ENCODE measurements at places on chromosomes 6 and 20.

DNA sequence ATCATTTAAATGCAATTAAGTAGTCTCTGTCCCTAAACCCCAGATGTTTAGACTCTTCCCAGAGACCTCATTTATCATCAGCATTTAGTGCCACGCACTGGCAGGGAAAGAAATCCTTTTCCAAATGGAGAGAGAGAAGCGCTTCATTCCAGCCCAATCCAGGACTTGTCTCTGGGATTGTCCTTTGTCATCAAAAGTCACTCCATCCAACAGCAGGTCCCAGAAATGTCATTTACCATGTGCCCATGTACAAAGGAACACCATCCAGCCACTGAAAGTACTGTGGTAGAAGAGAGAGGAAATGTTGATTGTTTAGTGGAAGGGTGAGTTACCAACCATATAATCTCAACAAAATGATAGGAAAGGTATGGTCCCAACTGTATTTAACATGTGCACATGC, 66.9 kb upstream of the SMIM28 start:
- no peak for DNase-seq

DNA sequence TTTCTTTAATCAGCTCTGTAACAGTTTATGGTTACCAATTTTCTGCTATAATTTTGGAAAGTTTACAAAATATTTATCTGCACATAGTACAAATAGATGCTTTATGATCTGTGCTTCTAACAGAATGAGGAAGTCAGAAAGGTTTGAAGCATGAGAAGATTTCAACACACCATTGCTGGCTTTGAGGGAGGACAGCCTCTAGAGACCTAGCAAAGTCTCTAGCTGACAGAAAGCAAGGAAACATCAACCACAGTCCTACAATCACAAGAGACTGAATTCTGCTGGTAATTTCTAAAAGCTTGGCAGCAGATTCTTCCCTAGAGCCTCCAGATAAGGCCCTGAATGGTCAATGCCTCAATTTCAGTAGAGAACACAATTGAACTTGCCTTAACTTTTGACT, 750.8 kb upstream of the SLC35B3 start:
- no peak for DNase-seq

DNA sequence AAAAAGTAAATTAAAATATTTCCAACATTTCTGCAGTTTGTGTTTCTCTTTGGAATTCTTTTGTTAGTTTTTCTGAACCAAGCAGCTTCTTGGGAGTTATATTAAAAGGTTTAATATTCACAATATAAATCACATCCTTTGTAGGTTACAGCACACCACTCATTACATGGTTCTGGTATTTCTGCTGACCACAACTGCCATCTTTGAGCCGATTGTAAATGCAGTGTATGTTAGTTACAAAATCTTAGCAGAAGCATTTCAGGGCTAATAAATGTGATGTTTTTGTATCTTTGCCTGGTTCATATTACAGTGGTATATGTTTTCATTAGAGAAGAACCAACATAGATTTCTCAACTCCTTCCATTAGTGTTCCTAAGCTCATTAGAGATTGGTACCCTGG, 19.1 kb upstream of the TSHZ2 start:
- no peak for DNase-seq

DNA sequence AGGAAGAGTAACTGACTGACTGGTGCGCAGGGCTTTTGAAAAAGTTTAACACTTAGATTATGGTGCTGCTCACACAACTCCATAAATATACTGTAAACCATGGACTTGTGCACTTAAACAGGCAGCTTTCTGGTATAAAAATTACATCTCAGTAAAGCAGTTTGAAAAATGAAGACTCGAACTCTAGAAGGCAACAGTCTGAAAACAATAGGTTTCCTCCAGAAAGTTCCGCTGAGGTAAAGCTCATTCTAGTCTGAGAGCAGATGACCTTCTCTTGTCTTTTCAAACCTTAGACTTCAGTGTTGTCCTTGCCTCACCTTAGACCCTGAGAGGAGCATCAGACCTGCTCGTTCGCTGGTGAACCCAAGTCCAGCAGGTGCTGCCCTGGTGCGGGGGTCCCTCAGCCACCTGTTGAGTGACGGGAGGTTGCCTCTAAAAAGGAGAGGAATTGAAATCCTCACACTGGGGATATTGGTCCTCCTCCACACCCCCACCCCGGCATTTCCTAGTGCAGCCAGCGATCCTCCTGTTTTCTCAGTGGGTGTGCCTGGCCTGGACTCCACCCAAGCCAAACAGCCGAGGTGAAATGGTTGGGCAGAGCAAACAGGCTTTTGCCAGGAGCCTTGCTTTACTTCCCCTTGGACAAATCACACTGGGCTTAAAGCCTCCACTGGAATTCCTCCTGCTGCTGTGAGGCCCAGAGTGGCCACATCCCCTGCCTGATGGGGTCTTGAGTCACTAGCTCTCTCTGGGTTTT, 14.7 kb upstream of the PYGB start:
- no peak for DNase-seq

- DNase-seq: no peak
These were observed 1297.5 kb upstream of the CITED2 start for GRCh38 chr6:140671926-140672325.

DNA sequence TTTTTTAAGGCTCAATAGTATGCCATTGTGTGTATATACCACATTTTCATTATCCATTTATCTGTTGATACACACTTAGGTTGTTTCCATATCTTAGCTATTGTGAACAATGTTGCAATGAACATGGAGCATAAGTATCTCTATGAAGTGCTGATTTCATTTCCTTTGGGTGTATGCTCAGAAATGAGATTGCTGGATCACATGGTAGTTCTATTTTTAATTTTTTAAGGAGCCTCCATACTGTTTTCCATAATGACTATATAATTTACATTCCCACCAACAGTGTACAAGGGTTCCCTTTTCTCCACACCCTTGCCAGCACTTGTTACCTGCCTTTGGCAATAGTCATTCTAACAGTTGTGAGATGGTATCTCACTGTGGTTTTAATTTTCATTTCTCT, 15.1 kb upstream of the HLA-DOA start:
- no peak for DNase-seq

GRCh38 chr20:55415567-55416142, 589.7 kb downstream of the CBLN4 start:
- DNase-seq: no peak

DNA sequence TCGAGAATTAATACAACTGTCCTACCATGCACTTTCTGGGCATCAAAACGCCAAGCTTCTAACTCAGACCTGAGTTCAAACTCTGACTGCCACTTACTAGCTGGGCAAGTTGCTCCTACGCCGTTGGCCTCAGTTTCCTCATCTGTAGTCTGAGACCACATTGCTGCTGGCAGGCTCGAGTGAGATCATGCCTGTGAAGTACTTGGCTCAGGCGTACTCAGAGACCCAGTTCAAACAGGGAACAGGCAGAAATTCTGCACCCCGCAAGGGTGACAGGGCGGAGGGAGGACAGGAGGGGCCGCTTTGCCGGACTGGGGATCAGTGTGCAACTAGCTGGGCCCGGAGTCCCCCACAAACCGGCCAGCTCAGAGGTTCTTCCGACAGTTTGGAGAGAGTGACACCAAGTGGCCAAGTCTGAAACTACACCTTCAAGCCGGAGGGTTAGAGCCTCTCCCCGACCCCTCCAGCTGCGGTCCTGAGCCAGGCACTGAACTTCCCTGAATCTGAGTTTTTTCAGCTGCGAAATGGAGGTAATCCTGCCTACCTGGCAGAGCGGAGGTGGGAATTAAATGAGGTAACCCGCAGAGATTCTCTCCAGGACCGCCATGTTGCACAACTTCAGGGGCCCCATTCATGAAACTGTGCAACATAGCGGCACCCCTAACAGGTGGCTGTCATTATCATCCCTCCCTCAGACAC, 46.0 kb upstream of the PTPN1 start:
- no peak for DNase-seq

DNA sequence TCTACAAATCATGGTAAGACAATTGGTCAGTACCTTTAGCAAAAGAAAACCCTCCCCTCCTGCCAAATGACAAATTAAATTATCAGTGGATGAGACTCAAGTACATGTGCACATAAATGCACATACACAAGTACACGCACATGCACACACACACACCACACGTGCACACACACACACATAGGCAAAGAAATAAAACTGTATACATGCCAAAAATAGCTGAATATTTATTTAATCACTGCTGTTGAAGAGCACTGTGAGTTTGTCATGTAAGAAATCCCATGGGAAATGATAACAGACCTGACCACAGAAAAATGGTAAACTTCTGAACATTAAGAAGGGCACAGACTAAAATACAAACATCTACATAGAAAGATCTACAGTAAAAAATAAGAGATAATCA, 46.6 kb upstream of the TNFAIP3 start:
- no peak for DNase-seq

DNA sequence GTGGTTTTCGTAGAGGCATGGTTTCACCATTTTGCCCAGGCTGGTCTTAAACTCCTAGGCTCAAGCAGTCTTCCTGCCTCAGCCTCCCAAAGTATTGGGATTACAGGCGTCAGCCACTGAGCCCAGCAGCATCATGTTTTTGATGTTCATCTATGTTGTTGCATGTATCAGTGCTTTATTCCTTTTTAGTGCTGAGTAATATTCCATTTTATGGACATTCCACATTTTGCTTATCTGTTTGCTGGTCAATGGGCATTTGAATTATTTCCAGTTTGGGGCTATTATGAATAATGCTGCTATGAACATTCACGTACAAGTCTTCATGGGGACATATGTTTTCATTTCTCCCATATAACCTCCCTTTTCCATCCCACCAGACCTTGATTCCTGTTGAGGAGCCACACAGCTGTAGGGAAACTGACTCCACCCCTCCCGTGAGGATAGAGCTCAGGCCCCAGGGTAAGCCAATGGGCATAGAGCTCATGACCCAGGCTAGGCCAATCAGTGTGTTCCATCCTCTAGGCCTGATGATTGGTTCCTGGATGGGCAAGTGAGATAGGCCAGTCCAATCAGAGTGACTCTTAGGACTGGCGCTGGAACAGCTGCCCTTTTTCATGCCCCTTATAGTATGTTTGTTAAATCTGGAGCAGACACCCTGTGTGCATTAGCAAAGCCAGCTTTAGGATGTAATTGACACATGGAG, 49.5 kb downstream of the DLGAP4 start:
- no peak for DNase-seq

DNA sequence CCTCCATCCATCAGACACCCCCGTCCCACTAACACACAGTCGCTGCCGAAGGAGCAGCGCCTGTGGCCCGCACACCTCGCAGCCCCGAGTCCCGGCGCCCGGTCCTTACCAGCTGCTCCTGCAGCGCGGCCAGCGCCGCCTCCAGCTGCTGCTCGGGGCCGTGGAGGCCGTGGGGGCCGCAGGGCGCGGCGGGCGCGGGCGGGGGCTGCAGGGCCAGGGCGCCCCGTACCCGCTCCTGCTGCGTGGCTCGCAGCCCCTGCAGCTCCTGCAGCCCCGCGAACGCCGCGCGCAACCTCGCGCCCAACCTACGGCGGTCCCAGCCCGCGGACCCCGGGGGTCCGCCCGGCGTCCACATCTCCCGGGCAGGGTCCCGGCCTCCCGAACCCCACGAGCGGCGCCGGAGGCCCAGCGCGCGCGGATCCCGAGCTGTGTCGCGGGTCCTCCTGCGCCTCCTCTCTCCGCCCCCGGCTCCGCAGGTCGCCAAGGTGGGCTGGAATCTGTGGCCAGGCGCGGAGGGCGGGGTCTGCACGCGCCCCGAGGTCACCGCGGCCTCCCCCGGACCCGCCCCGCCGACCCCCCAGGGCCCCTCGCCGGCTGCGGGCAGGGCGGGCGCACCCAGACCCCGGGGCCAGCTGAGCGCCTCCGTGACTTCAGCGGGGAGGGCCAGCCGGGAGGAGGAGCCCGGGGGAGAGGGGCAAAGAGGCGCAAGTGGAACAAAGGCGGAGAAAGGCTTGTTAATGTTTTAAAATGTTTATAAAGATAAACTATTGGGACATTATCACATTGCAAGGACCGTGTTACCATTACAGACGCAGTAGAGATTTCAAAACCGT, at the start of gene DACT2:
DACT2 (minus strand) TSS at position 499 of the 833 bp plus-strand sequence; CDS start at position 355, 144 bp downstream.
- DNase-seq: no peak

DNA sequence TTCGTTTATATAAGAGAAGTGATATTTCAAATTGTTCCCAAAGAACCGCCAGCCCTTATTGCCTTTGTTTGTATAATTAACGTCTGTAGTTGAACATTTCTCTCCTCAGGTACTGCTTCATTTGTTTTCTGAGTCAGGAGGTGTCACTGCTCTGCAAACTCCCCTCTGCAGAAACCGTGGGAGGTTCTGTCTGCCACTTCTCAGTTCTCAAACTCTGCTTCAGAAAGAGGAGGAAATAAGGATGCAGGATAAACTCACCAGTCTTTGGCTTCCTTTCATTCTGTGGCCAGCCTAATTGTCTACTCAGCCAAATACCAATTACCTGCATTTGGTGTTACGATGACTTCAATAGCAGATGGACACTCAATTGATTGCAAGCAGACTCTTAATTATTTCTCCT, 149.8 kb downstream of the PAK5 start:
- no peak for DNase-seq

- DNase-seq: no peak
These were observed 45.5 kb downstream of the IRF4 start for GRCh38 chr6:437037-437392.

DNA sequence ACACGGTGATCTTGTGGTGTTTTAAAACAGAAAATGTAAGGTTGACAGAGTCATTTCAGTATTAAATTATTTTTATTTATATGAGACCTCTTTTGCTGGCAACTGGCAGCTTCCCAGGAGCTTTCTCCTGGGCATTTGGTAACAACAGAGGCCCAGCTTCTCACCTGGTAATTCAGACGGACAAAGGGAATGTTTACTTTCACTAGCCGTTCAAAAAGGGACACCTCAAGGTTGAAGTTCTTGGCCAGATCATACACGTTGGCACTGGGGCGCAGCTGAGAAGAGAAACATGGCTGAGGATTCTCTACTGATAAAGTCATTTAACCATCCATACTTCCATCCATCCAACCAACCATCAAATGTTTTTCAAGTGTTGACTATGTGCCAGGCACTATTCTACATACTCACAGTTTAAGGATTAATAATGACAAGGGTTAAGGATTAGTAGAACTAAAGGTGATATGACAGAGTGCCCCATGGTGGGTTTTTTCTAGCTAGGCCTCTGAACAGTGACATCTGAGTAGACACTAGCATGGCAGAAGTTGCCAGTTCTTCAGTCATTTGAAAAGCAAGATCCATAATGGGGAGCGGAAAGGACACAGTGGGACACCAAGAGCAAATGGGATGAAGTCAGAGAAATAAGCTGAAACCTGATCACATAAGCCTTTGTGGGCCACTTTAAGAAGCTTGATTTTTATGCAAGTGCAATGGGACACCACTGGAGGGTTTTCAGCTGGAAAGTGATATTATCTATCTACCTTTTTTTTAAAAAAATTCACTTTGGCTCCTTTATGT, 25.1 kb downstream of the ZNFX1 start:
- peak; percentile 57 for DNase-seq

GRCh38 chr6:19320111-19320581, 517.0 kb upstream of the ID4 start:
- DNase-seq: no peak

DNA sequence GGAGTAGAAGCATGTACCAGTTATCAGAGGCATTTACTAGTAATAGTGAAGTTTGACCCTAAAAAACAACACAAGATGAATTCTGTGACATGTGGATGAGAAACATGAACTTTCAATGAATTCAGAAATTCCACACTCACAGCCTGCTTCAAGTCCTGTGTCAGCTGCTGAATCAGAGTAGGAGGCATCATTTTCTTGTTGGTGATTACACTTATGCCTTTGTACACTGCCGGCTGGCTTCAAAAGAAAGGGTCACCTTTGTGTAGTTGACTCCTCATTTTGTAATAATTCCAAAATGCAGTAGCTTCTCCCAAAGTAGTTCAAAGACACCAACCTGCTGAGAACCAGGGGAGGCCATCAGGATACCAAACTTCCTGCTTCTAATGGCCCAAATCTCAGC, 165.5 kb downstream of the BACH2 start:
- DNase-seq: no peak

- DNase-seq: no peak
These were observed 451.7 kb downstream of the GRIK2 start for GRCh38 chr6:101845172-101845571.
